ENCODE measurements at places on chromosomes 1 and 21.

DNA sequence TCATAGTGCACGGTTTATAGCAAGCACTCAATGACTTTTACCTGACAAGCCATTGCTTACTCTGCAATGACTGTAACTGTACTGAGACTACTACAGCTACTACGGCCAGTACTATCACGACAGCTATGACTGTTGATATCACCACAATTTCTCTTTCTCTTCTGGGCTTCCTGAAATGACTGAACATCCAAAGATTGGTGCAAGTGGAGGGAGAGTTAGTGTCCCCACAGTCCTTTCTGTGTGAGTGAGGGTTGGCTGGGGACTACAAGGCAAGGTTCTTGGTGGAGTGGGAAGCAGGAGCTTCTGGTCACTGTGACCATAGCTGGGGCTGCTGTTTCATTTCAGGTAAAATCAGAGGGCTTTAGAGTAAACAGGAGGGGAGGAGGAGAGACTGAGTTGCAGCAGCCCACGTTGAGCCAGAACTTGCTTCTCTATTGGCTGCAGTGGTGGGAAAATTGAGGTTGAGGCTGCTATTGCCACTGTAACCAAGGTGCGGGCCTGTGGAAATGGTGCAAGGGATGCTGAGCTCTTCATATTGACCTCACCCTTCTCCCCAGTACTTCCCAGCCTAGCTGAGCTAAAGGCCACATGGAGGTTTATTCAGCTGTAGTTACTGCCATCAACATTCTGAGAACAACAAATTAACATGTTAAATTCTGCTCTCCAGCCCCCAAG is 14.1 kb upstream of the IL10 start:
- no peak overlapping the region for H3K4me3 ChIP-seq
- no peak overlapping the region for H3K27ac ChIP-seq
- no peaks in the 10 kb centered on the region for H3K27me3 ChIP-seq
- no peak for DNase-seq
- H3K36me3 ChIP-seq: no peaks in the 10 kb centered on the region
- no peaks in the 10 kb centered on the region for H3K4me1 ChIP-seq

DNA sequence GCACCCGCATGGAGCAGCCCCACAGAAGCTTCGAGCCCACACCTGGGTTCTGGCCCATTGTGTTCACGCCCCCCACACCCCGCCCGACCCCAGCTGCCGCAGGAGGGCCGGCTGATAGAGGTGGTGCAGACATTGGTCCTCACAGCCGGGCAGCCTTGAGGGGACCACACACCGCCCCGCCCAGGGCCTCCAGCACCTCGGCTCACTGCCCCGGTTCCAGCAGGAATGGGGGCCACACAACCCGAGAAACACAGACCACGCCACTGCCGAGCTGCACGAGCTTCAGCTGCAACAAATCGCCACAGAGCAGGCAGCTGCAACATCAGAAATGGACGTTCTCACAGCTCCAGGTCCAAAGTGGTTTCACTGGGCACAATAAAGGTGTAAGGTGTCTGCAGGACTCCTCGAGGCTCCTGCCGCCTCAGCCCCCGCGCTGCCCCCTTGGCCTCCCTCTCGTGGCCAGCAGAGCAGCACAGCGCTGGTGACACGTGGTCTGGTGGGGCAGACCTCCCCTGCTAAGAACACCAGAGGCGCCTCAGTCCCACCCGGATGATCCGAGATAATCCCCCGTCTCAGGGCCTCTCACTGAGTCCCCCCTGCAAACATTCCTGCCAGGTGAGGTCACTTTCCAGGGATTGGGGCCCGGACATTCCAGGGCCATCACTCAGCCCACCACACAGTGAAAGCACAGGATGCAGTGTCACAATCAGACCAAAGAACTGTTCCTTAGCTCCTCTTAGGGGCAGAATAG is 62.3 kb upstream of the ADARB1 start:
- no peaks in the 10 kb centered on the region for H3K36me3 ChIP-seq
- no peaks in the 10 kb centered on the region for H3K27me3 ChIP-seq

DNA sequence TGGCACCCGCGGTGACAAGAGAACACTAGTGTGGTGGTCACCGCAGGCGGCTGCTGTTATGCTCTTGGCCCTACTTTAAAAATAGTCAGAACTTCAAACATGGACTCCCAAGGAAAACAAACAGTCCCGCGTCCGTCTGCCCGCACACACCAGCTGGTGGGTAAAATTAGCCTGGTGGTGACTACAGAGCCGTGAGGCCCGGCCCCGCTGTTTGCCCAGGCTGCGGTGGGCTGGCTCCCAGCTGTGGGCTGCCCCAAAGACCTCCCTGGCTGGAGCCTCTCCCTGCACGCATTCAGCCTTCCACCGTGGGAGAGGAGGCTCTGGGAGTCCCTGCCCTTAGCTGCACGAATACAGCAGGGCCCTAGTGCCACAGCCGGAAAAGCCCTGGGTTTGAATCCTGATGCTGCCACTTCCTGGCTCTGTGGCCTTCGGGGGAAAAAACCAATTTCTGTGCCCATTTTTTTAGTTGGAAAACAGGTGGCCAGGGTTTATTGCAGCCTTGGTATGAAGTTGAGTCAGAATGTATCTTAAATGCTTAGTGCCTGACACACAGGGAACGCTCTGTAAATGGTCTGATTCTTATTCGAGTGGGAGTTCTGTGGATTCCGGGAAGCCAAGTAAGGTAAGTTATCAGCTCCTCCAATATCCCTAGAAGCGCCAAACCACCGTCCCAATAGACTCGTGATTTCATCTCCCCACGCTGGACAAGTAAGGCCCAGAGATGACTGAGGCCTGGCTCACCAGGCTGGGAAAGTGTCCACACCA is 58.2 kb downstream of the ALPL start:
- H3K4me1 ChIP-seq: no peaks in the 10 kb centered on the region
- H3K27ac ChIP-seq: no peak overlapping the region
- DNase-seq: no peak
- H3K36me3 ChIP-seq: no peaks in the 10 kb centered on the region
- H3K4me3 ChIP-seq: no peak overlapping the region
- H3K27me3 ChIP-seq: no peaks in the 10 kb centered on the region

- no peak overlapping the region for H3K27ac ChIP-seq
- H3K4me1 ChIP-seq: peaks cover 10% of the 10 kb centered on the region
- H3K27me3 ChIP-seq: no peaks in the 10 kb centered on the region
- no peaks in the 10 kb centered on the region for H3K36me3 ChIP-seq
These were observed 19.3 kb upstream of the KLHDC8A start for GRCh38 chr1:205375835-205376545.

DNA sequence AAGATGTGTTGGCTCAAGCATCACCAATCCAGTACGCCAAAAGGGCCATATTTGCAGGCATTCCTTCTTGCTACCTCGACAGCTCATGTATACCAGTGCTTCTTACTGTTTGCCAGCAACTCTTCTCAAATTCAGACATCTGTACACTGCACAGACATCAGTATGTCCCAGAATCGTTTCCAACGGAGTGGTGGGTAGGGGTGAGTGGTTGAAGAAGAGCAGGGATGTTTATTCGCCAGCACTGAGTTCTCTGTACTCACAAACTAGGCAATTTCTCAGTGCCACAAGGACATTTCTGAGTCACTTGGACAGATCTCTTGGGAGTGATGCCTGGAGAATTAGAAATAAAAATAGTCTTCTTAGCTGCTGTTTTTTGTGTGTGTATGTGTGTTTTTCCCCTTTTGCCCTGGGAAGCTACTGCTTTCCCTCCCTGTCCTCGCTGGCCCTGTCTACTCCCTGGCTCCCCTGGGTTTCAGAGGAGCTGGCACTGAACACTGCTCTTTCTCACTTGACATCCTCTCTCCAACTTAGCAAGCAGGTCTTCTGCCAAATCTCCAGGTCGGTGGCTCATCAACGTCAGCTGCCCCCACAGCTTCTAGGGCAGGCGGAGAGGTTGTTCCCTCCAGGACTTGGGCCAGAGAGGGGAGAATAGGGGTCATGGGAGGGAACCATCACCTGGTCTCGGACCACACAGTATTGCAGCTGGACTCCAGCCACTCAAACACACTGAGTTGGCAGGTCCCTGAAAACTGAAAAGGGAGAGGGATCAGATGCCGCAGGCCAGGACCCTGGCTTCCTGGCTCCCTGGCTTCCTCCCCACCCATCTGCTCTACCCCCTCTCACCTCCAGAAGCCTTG is 90.5 kb downstream of the NMNAT2 start:
- no peaks in the 10 kb centered on the region for H3K36me3 ChIP-seq
- H3K4me3 ChIP-seq: no peak overlapping the region
- peaks cover 8% of the 10 kb centered on the region for H3K4me1 ChIP-seq
- peak overlapping the region; percentile 40 for H3K27ac ChIP-seq

GRCh38 chr1:171646249-171646560 is 6.3 kb downstream of the MYOC start:
- no peaks in the 10 kb centered on the region for H3K36me3 ChIP-seq
- peaks cover 20% of the 10 kb centered on the region for H3K4me1 ChIP-seq
- H3K27me3 ChIP-seq: no peaks in the 10 kb centered on the region
- no peak for DNase-seq
- peak overlapping the region; percentile 81 for H3K27ac ChIP-seq

DNA sequence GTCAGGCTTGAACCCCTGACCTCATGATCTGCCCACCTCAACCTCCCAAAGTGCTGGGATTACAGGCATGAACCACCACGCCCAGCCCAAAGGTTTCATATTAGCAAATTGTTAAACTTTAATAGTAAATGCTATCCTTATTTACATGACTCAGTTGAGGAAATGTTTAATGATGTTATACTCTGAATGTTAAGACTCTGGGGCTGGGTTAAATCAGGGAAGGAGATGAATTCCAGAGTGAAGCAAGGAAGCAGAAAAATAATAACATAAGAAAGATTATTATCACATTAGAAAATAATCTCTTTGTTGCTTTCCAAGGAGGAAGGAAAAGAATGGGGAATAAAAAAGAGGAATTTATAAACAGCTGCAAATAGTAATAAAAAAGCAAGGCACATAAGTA is 105.3 kb downstream of the PTGS2 start:
- H3K27ac ChIP-seq: no peak overlapping the region
- H3K4me3 ChIP-seq: no peak overlapping the region
- peaks cover 5% of the 10 kb centered on the region for H3K4me1 ChIP-seq
- H3K36me3 ChIP-seq: no peaks in the 10 kb centered on the region
- no peaks in the 10 kb centered on the region for H3K27me3 ChIP-seq
- DNase-seq: no peak

DNA sequence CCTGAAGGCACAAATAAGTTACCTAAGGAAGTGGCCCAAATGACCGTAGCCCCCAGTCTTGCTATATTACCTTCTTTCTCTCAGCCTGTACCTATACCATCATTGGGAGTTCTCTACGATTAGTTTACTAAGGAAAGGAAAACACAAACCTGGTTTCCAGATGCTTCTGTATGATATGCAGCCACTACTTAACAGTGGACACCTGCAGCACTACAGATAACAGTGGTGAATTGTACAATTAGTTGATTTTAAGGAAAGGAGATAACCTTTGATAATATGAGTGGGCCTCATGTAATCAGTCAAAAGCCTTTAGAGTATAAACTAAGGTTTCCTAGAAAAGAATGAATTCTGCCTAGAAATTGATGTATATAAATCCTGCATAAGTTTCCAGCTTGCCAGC is 1157.4 kb downstream of the KCNT2 start:
- H3K27me3 ChIP-seq: no peaks in the 10 kb centered on the region
- H3K36me3 ChIP-seq: no peaks in the 10 kb centered on the region
- no peak overlapping the region for H3K4me3 ChIP-seq

DNA sequence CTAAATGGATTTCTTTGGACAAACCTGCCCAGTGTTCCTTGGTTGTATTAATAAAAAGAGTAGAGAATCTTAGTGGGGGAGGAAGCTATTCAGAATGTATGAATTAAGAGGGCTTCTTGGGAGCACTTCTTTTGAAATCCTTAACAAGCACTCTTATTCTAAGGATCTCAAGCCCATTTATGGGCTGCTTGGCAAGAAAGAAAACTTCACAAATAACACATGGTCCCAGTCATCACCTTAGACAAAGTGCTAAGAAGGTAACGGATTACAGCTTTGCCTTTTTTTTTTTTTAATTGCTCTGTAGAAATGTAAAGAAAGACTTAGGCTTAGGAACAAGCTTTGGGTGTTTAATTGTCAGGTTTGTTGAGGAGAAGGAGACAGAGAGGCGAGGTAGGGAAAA is 76.6 kb upstream of the IPO9 start:
- no peak for DNase-seq
- peaks cover 66% of the 10 kb centered on the region for H3K4me1 ChIP-seq
- H3K4me3 ChIP-seq: no peak overlapping the region

GRCh38 chr1:55127827-55128343 is 87.3 kb downstream of the USP24 start:
- no peaks in the 10 kb centered on the region for H3K36me3 ChIP-seq
- no peak overlapping the region for H3K4me3 ChIP-seq
- DNase-seq: no peak
- H3K27ac ChIP-seq: no peak overlapping the region
- no peaks in the 10 kb centered on the region for H3K4me1 ChIP-seq

DNA sequence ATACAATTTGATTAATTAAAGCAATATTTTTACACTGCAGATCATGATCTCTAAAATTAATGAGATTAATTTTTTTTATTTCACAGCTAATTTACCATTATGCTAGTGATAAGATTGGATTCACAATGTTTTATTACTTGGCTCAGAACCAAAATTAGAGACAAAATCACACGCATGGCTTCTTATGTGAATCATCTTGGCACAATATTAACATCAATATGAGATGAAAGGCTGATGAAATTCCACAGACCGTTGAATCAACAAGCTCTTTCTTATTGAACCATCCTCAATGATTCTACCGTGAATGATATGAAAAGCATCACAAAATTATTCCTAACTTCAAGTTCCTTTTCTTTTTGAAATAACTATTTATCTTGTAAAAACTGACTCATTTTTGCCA is 544.9 kb downstream of the KCNT2 start:
- H3K4me3 ChIP-seq: no peak overlapping the region
- no peaks in the 10 kb centered on the region for H3K4me1 ChIP-seq
- DNase-seq: no peak
- H3K27ac ChIP-seq: no peak overlapping the region
- no peaks in the 10 kb centered on the region for H3K36me3 ChIP-seq

DNA sequence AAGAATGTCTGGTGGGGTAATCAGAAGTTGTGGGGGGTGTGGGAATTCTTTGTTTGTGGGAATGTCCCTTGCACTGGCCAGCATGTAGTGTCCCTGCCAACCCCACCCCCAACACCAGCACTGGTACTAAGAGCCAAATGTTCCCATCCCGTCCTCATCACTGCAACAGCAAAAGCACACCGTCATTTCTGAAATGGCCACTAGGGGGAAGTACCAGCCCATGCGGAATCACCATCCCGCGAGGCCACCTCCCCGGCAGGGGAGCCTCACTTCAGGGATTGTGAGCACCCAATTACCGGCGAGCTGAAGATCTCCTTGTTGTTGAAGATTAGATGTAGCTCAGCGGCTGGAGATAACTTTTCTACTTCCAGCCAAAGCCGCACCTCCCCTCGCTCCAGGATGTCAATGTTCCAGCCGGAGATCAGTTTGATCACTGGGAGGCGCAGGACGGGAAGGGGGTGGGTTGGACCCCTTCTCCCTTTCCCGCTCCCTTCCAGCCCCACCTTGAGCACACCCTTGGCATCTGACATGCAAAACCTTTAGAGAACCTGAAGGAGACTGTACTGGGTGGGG is 41.0 kb downstream of the MYOM3 start:
- peaks cover 8% of the 10 kb centered on the region for H3K4me1 ChIP-seq
- no peaks in the 10 kb centered on the region for H3K36me3 ChIP-seq

DNA sequence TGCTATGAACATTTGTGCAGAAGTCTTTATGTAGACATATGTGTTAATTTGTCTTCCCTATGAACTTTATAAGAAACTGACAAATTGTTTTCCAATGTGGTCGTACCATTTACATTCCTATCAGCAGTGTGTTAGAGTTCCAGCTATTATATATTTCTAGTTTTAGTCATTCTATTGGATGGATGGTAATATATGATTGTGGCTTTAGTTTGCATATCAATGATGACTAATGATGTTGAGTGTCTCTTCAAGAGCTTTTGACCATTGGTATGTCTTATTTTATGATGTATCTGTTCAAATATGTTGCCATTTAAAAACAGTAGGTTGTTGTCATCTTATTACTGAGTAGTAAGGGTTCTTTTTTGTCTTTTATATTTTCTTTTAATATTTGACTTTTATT is 16.2 kb upstream of the ZNF326 start:
- H3K27ac ChIP-seq: no peak overlapping the region
- no peaks in the 10 kb centered on the region for H3K27me3 ChIP-seq
- no peaks in the 10 kb centered on the region for H3K36me3 ChIP-seq

All from vagina (tissue), 2 donors.